Smooth muscle cell of the brain vasculature (primary cell): ENCODE measurements at places on chromosomes 4 and X.

DNA sequence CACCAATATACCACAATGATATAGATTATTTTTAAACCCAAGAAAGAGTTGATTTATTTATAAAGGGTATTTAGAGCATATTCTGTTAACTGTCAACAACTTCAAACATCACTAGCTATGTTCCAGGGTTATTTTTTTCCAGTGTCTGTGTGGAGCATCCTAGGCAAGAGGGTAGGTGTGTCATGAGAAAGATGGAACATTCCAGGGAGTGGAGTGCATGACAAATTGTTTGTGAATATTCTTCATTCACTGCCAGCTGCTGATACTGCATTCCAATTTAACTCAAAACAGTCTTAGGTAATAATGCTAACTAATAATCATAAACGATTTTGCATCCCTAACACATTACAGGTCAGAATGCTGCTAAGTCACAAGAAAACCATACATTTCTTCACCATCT, 148.7 kb upstream of the RASGEF1B start:
- DNase-seq: no peak

DNA sequence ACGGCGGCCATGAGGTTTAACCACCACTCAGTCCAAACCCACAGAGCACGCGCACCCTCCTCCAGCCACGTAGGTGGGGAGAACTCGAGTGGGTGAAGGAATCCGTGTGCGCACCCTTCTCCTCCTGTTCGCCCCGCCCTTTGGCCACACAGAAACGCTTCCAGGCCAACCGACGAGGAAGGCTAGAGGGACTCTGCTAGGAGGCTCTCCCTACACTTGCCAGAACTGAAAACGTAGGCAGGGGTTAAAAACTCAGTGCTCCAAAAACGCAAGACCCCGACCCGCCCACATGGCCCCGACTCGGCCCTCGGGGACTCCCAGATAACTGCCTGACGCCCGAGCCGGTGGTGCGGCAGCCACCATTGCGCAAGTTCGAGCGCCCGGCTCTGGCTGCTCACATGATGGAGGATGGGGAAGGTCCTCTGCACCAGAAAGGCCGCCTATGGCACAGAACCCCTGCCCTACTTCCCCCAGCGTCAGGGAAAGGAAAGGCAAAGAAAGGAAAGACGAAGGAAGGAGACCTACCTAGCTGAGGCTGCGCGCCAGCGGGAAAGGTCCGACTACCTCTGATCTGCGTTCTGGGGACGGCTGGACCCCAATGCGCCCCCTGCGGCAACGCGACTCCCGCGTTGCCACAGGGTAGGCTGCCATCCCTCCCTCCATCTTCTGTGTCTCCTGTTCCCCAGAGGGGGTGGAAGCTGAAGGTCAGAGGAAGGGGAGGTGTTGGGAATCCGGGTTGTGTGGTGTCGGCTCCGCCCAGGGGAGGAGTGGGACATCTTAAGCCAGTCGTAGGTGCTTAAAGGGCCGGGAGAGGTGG, 201.9 kb upstream of the AGTR2 start:
- DNase-seq: no peak

GRCh38 chr4:1396806-1397455, 9.3 kb downstream of the NKX1-1 start:
- no peak for DNase-seq

GRCh38 chr4:1047976-1048772, 36.7 kb downstream of the FGFRL1 start:
- no peak for DNase-seq

DNA sequence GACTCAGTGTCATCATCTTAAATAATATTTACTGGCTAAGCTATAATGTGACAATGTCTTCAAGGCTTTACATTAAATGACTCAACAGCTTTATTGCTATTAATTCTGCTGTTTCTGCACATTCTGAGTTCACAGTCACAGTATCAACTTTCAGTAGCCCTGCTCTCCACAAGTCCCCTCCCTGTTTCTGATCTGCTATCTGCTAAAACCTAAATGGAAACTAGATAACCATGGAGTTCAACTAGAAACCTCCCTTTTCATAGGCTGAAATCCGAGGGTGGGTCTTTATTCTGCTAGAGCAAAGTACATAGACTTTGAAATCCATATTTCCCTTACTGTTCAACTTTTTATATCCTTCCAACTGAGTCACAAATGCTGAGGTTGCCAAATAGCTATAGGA, 5.4 kb upstream of the ACE2 start:
- DNase-seq: no peak

- no peak for DNase-seq
Measured at GRCh38 chrX:133989490-133989889, 4.1 kb upstream of the GPC3 start.

- DNase-seq: no peak
Measured at GRCh38 chr4:1807332-1807777, 14.3 kb downstream of the FGFR3 start.

DNA sequence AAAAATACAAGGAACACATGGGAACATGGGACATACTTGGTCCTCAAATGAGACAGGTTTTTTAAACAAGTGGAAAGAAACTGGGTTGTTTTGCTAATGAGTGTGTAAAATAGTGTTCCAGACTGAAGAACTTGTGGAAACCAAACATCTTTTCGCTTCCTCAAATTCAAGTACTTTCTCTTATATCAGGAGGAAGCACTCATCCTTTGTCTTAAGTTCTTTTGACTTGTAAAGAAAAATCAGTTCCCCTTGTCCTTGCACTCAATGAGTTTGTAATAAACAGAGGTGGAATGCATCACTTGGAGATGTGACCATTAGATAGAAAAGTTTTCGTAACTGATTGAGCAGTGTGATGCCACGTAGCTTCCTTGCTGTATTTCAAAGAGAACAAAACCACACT, 101.1 kb downstream of the PHOX2B start:
- DNase-seq: no peak

- DNase-seq: no peak
Measured at GRCh38 chrX:133053861-133054598, 42.9 kb downstream of the USP26 start.

- DNase-seq: no peak
Measured at GRCh38 chr4:181503687-181504390, 739.4 kb upstream of the TENM3 start.

GRCh38 chr4:25892796-25893195, 21.2 kb upstream of the SMIM20 start:
- no peak for DNase-seq

- no peak for DNase-seq
Measured at GRCh38 chr4:179595671-179596410, 2153.6 kb upstream of the AGA start.

GRCh38 chrX:101411984-101412383, 4.0 kb downstream of the HNRNPH2 start:
- no peak for DNase-seq

GRCh38 chr4:41653523-41653922, 95.0 kb downstream of the PHOX2B start:
- no peak for DNase-seq

- DNase-seq: no peak
Measured at GRCh38 chrX:153649915-153650782, 3.1 kb downstream of the DUSP9 start.

GRCh38 chr4:125985856-125986255, 671.1 kb downstream of the FAT4 start:
- no peak for DNase-seq

- DNase-seq: no peak
Measured at GRCh38 chrX:37781814-37782213, 2.0 kb downstream of the CYBB start.

DNA sequence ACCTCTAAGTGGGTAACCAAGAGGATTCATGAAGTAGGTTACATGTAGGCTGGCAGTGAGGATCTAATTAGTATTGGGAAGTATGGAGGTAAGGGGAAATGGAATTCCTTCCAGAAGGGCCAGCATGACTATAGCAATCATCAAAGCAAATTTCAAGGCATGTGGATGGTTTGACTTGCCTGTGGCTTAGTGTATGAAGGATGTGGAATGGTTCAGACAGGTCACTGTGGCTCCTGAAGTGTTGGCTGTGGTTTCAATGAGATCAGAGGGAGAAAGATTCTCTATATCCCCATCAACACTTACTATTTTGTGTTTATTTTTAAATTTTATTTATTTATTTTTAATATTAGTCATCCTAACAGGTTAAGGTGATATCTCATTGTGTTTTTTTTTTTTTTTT, 121.6 kb upstream of the TBC1D9 start:
- no peak for DNase-seq

DNA sequence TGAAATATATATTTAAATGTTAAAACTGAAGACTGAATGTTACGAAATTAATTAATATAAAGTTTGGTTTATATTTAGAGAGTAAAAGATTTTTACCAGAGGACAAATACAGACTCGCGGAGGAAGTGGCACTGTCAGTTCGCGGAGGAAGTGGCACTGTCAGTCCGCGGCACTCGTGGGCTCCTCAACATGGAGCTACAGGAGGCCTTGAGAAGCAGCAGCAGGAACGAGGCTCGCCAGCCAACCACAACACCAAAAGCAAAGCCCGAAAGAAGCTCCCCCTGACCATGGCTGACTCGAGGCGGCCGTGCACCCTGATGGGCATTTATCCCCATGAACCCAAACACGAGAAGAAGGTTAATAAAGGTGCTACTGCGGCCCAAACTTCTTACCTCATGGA, 125.3 kb upstream of the PABPC4L start:
- DNase-seq: no peak

DNA sequence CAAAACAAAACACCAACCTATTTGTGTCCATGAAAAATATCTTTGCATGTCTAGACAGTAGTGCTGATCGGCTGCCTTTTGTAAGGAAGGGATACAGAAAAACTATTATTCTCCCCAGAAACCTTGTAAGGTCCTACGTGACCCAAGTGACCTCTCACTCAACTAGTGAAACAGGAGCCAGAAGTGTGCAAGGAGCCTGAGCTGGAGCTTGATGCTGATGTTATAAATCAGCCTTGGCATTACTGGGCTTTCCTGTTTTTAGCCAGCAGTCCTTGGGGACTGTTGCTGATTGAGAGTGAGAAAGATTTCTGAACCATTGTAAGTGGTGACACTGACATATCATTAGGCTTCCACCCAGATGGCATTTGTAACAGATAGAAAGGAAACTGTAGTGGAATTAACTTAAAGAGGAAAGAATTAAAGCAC, 100.8 kb upstream of the LIMCH1 start:
- DNase-seq: no peak

DNA sequence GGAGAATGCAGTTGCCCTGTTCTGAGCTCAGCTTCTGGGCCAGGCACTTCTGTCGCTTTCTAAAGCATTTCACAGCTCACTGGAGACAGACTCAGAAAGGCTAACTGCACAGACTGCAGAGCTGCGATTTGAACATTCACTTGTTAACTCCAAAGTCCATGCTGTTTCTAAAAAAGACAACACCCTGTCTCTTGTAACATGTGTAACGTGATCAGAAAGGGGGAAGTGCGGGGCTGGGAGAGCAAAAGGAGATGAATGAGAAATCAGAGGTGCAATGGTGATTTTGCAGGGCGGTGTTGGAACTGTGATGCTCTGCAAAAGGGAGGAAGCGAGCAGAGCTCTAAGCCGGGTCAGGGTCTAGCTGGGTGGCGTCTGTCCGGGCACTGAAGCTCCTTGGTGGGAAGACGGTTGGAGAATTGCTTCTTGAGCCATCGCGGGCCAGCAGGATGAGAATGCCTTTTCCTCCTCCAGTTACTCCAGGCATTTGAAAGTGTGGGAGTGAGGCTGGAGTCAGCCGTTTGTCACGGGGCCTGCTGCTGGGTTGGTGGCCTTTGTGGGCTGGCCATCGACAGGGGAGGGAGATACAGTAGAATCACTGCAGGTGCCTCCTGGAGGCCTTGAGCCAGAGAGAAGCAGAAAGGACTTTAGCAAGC, 20.3 kb downstream of the TBC1D14 start:
- DNase-seq: no peak
